ENCODE measurements at places on chromosomes 16 and 17. TPM values are rescaled to one million over a fixed set of nuclear protein-coding genes. Genes with fewer than 3 reads are reported as not detected.

DNA sequence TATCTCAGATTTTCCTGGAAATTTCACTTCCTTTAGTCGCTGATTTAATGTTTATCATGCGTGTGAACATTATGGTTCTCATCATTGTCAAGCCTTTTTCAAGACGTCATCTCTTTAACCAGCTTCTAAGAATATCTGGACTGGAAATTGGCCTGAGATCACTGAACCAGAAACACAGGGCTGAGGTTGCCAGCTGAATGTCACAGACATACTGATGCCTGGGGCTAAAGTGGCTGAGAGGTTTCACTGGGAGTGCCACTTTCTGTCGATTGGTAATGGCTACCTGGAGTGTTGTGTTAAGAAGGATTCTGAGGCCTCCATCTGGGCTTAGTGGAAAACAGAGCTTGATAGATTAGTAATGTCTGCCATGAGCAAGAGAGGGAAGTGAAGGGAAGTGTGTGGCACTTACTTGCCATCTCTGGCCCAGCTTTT lies 54.2 kb downstream of the CRISPLD2 start:
- DNase-seq, result no peak

- no peak for DNase-seq
Measured at GRCh38 chr17:46979147-46979863, at the start of gene RPRML. RPRML (minus strand) TSS chr17:46979253; CDS start chr17:46979007, 246 bp downstream.

- no peak for DNase-seq
Measured at GRCh38 chr17:564526-565065, 150.0 kb downstream of the VPS53 start.

DNA sequence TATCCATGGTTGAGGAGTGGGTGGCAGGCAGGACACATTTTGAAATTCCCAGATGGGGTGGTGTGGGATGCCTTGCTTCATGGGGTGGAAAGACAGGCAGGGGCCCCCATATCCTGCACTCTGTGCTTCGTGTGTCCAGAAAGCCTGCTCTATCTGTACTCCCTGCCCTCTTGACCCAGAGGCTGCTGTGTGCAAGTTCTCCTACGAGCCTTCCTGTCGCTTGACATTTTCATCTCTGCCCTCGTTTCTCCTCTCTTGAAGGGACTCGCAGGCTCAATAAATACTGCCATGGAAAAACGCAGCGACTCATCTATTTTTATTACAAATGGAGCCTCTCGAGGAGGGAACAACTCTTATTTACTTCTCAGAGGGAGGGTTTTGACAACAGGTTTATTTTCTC lies 254.8 kb downstream of the XYLT1 start:
- no peak for DNase-seq

DNA sequence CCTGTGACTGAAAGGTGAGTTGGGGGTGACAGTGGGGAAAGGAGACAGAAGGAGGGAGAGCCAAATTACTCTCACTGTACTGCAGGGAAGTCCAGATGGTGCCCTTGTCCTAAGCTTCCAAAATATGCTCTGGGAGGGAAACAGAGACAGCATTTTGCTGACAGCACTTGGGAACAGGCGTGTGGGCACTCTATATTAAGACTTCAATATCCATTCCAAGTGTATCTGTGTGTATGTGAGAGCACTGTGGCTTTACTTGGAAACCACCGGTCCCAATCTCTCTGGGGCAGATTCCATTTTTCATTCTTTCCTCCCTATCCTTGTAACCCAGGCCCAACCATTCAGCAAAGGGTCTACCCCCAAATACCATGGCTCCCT lies 407.3 kb downstream of the UTP18 start:
- DNase-seq, result no peak

- no peak for DNase-seq
Measured at GRCh38 chr16:8929086-8929748, 34.5 kb downstream of the USP7 start.

The MIF4GD gene
- polyA plus RNA-seq, result 19.2 TPM

DNA sequence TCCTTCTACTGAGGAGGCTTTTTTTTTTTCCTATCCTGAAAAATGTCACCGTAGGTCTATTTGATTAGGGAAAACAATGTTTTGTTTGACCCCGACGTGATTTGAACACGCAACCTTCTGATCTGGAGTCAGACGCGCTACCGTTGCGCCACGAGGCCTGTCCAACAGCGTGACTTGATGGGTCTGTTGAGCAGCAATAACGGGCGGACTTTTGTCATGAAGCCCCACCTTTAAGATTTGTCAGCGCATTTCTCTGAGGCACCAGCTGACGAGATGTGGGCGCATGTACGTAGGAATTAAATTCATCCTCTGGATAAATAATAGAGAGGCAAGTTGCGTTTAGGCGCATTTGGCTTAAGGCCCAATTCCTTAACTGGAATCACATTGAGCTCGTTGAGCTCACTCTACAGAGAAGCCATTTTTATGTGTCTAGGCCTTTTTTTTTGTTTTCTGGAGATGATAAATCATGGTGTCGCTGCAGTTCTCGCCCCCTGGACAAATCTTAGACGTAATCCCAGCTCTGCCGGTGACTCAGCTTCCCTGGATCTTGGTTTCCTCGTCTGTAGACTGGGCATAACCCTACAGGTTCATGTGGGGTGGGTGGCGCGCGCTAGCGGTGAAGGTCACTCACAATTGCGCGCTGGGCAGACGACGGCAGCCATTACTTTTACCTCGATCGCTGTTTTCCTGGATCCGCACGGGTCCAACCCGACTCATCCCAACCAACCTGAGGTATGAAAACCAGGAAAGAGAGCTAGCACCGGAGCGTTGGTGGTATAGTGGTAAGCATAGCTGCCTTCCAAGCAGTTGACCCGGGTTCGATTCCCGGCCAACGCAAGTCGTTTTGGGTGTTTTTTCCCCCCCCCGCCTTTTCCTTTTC lies 10.6 kb upstream of the AURKB start:
- peak; percentile 97 for DNase-seq

The TIMP2 gene
- 138 TPM for polyA plus RNA-seq

DNA sequence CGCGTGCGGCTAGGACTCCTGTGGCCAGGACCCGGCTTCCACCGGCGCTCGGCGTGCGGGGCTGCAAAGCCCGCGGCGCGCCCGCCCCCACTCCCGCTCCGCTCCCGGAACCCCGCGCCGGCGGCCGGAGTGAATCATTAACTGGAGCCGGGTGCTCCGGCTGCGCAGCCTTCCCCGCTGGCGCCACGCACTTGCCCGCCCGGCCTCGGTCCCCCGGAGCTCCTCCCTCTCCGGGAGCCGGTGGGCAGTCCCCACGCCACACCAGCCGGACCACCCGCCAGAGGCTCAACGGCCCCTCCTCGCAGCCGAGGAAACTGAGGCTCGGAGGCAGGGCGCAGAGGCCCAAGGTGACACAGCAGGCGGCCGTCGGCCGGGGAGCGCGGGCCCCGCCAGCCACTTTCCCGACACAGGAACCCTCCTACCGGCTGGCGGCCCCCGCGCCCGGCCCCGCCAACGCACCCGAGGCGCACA lies 580 bp downstream of the BCAR1 start:
- no peak for DNase-seq

DNA sequence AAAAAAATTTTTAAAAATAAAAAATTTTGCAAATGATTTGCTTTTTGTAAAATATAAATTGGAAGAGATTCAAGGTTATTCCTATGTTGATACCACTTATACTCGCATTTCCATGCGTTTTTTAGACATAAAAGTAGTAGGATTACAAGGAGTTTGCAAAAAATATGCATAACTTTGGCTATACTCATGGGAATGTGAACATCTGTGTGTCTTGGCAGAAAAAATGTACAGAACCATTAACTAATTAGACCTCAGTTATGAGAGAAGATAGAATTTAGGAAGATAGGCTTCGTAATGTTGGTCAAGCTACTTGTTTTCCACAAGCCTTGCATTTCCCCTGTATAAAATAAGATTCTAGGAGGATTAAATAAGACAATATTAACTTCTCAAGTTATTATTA lies 61.1 kb upstream of the VPS4A start:
- DNase-seq, result no peak

DNA sequence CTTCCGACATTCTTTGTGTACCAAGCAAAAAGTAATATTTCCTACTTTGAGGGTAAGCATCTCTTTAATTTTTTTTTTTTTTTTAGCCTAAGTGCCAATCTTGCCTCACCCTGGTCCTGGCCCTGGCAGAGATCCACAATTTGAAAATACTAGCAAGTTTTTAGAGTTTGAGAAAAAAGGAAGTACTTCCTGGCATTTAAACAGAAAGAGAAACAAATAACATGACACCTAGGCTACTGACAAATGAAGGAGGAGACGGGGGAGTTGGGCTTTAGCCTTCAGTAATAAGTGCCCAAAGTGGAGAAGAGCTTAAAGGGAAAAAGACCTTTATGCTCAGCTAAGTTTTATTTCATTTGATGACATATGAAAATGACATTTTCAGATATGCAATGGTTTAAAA lies 92.8 kb downstream of the HS3ST3A1 start:
- no peak for DNase-seq

The JUP gene
- polyA plus RNA-seq, result 163 TPM

- DNase-seq, result no peak
Measured at GRCh38 chr16:57115514-57116182, 23.3 kb downstream of the CPNE2 start.

The PRR29 gene
- polyA plus RNA-seq, result 2.5 TPM

DNA sequence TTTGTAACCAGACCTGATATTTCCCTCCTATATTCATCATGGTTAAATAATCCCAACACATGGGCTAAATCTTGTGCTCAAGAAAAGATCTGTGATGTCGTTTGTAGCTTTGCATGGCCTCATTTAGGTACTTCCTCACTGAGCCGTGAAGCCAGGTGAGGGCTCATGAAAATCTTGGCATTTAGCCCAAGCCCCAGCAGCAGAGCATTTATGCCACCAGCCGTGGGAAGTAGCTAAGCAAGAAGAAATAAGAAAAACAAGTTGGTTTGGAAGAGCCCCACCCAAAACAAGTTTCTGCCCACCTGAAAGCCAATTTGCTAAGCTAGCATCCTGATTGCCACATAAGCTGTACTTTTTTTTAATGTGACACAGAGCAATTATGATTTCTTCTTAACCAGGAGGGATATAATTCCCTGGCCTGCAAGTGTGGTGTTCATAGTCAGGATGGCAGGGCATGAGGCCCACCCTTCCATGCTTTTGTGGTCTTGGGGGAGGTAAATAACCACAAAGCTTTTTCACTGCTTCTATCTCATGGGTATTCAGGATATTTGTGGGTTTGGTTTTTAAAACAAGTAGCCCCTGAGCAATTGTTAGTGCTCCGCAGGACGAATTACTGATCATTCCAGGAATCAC lies 10.5 kb downstream of the TMIGD1 start:
- DNase-seq, result peak; percentile 45

- DNase-seq, result no peak
Measured at GRCh38 chr17:57178839-57179238, 77.5 kb upstream of the MSI2 start.

The FBXO39 gene
- polyA plus RNA-seq, result 0.17 TPM

- DNase-seq, result no peak
Measured at GRCh38 chr16:30858829-30859423, 35.0 kb downstream of the BCL7C start.

GRCh38 chr17:47830396-47831002 lies 842 bp downstream of the MRPL10 start:
- DNase-seq, result no peak

The KRTAP2-3 gene
- not detected for polyA plus RNA-seq

The KCNH6 gene
- 2.2 TPM for polyA plus RNA-seq

GRCh38 chr17:19996502-19996901 lies 12.7 kb upstream of the SPECC1 start:
- DNase-seq, result no peak

The TBC1D3H gene
- polyA plus RNA-seq, result not detected

GRCh38 chr17:80426671-80427326 lies 11.8 kb downstream of the ENDOV start:
- DNase-seq, result peak; percentile 50

DNA sequence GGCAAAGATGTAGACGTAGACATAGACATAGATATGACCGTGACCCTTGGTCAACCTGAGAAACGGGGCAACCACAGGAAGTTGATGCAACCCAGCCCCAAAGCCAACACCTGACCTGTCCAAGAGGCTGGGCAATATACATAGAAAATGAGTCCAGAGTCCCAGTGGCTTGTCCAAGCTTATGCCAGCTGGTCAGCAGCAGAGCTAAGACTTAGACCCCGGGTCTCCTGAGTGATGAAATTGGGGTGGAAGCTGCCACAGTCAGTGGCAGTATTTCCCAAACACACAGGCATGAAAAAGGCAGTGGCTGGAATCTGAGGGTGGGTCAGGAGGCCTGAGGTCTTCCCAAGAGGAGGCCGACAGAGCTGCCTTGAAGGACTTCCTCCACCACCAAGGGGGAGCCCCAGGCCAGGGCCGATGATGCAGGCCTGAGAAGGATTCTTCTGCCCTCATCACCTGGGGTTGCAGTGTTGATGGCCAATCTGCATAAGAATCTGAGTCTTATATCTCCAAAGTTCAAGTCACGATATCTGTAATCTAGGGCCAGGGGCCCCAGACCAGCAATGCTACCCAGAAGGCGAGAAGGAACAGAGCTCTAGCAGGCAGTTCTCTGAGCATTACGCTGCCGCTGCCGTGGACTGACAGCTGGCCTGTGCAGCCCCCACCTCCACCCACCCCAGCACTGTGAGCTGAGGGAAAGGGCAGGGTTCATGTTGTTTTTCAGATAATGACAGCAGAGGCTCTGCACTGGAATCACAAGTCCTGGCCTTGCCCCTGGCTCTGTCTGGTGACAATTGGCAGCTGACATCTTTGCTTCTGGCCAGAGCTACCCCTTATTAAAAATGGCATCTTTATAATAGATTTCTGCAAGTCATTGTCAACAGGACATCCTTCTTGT lies 72.7 kb downstream of the GNAO1 start:
- DNase-seq, result no peak

GRCh38 chr17:63258785-63259184 lies 187.3 kb downstream of the CYB561 start:
- DNase-seq, result no peak

The HOXB1 gene
- polyA plus RNA-seq, result 0.38 TPM

DNA sequence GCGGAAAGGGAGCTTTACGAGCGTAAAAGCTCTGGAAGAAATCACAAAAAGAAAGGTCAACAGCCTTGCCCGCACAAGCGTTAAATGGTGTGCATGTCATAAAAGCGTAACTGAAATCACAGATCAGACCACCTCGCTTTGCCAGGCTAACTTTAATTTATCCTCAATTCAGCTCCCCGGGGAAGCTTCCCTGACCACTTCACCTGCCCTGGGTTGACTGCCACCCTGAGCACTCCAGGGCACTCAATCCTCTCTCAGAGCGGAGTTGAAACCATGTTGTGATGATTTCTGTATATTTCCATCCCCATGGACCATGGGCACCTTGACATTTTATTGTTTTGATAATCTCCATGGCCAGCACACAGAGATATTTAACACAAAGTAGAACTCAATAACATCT lies 16.1 kb upstream of the NAGS start:
- DNase-seq, result no peak

GRCh38 chr16:9007177-9007794 lies 43.6 kb upstream of the USP7 start:
- DNase-seq, result peak; percentile 7

DNA sequence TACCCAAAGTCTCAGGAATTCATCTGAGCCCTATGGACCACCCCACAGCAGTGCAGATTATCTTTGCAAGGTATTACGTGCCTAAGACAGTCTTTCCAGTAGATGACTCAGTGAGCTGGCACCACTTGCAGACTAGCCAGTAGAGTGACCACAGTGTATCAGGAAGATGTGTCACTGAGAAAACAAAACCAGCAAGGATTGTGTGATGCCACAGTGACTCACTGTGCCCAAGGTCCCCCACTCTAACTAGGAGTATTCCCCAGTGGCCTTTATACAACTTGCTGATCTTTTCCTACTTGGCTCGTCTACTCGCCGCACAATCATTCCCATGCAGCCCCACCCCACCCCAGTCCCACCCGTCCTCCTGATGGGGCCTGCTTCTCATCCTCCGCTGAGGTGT lies 26.8 kb upstream of the PRKCA start:
- no peak for DNase-seq

Data from left kidney (tissue), 8 donors.